ENCODE measurements at places on chromosomes 7 and 10.

DNA sequence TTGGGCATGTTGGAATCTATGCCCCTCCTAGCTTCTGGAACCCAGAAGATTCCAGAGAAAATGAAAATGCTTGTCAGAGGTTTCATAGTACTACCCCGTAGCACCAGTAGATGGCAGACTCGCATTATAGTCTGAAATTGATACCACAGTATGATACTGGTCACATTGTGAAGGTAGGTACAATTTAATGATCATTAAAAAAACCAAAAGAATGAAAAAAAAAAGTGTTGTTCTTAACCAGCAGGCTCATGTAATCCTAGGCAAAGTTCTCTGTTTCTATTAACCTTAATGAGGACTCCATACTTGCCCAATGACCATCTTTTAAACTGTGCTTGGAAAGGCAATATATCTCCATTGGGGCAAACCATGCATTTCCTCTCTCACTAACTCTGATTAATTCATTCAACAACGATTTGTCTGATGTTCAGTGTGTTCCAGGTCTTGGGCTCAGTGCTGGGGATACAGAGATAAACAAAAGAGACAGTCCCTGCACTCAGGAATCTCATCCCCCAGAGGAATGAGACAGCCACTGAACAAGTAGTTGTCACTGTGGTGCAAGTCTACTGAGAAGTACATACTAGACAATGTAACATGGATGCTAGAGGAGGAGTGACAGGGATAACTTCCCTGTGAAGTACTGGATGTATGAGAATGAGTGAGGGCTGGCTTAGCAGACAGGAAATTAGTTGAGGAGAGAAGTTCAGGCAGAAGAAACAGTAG is 223.5 kb upstream of the PHYHIPL start:
- DNase-seq = no peak

GRCh38 chr10:6011558-6011957 is 34.2 kb upstream of the IL15RA start:
- no peak for DNase-seq

GRCh38 chr10:98511876-98512275 is 65.1 kb upstream of the HPS1 start:
- no peak for DNase-seq

DNA sequence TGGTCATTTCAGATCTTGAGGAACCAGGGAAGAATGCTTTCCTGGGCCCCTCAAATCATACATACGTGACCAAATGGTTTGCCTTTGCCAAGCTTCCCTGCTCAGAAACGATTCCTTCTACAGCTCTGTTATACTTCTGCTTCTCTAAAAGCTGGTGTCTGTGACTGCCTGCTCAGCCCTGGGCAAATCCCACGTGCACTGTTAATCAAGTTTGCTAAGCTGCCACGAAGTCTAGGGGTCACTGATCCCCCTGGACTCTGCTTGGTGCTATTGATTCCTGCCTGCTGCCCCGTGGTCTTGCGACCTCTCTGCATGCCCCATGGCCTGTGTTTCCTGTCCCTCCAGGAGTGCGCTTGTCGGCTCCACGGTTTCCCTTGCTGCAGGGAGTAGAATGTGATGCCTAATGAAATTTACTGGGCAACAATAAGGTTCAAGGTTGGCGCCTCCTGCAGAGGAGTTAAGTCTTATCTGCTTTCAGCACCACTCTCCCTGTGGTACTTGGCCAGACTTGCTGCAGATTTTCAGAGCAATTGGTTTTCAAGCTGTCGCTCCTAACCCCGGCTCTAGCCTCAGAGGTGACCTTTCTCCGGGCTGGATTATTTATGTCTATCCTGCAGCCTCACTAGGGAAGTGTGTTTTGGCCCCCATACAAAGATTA is 201.6 kb upstream of the FZD8 start:
- DNase-seq = peak; percentile 49

GRCh38 chr7:44046321-44047061 is 2.0 kb downstream of the DBNL start:
- DNase-seq = peak; percentile 33

DNA sequence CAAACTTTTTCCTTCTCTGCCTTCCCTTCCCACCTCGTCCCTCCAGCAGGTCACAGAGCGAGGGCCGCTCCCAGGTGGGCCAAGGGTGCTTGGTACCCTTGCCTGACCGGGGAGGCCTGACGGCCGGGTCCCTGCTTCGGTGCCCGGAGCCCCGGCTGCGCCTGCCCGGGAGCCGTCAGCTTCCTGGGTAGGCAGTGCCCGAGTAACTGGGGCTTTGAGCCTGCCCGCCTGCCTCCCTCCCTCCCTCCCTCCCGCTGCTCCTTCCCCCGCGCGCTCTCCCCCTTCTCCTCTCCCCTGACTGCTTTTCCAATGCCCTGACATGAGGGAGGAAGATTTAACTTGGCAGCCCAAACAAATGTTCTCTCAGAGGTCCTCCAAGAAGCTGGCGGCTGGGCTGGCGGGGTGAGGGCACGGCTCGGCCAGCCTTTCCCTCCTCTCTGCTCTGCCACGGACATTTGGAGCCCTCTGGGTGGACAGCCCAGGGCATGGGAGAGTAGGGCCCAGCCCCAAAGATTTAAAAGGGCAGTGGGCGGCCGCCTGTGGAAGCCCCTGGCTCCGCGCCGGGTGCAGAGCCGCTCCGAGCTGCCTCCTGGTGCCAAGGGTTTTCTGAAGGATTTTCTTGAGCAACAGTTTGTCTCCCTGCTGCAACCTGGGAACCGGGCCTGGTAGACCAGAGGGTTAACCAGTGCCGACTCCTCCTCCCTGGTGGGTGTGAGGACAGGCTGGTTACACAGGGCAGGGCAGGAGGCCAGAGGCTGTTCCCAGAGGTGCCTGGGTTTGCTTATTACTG is 2.0 kb downstream of the ZMIZ1 start:
- DNase-seq = peak; percentile 89

DNA sequence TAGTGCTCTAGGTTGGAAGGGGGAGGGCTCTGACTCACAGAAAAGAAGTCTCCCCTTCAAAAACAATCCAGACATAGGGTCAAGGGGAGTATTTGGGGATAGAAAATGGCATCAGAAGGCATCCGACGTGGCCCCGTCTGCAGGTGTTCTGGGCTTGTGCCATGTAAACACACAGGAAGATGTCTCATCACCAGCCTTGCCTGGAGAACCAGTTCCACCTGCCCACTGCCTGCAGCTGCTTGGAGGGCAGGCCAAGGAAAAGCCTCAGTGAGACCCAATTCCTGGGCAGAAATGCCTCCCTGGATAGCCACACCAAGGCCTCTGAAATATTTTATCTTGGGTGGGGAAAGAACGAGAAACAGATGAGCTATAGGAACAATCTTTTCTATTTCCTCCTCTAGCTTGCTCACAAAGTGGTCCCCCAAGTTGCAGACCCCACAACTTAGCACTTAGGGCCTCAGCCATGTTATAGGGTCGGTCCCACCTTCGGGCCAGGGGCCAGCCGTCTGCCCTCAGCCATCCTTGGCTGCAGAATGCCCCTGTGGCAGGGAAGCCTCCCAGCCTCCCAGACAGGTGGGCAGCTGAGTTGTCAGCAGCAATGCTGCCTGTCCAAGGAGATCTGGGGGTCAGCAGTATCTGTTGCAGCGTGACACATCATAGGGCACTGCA is 54.3 kb upstream of the ECHDC3 start:
- DNase-seq = peak; percentile 68

DNA sequence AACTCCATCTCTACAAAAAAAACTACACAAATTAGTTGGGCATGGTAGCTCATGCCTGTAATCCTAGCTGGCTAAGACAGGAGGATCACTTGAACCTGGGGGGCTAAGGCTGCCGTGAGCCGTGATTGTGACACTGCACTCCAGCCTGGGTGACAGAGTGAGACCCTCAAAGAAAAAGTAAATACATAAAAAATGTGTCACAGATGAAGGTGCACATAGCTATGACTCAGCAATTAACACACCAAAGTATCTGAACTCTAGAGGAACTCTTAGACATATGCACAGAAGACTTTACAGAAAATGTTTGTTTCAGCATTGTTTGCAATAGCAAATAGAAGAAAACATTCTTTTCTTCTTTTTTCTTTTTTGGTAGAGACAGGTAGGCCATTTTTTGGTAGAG is 8.3 kb downstream of the C10orf62 start:
- no peak for DNase-seq

- no peak for DNase-seq
Observed at GRCh38 chr10:78905957-78906308, 162.8 kb upstream of the ZMIZ1 start.

DNA sequence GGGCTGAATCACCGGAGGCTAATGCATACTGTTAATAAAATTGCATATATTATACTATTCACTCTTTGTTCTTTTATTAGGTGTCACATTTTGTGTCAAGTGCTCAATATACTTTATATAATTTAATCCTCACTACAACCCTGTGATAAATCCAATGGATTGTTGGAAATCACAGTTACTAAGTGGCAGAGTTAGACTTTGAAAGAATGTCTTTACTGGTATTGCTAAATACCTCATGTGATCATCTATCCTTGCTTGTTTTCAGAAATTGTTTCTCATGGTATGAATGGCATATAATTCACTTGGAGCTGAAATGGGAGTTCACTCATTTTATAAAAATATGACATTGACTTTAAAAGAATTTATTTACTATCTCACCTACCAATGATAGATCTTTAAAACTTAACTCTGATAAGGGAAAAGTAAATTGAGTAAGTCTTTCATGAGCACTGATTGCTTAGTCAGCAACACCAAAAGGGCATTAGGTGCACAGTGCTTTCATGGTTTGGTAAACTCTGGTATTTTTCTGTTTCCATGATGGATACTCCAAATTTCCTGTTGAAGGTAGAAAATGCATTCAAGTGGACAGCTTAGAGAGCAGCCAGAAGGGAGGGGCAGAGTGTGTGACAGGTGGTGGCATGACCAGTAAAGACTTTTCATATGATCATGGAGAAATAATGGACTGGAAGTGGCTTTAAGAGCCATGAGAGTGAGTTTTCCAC is 22.6 kb downstream of the ENKUR start:
- DNase-seq = no peak

DNA sequence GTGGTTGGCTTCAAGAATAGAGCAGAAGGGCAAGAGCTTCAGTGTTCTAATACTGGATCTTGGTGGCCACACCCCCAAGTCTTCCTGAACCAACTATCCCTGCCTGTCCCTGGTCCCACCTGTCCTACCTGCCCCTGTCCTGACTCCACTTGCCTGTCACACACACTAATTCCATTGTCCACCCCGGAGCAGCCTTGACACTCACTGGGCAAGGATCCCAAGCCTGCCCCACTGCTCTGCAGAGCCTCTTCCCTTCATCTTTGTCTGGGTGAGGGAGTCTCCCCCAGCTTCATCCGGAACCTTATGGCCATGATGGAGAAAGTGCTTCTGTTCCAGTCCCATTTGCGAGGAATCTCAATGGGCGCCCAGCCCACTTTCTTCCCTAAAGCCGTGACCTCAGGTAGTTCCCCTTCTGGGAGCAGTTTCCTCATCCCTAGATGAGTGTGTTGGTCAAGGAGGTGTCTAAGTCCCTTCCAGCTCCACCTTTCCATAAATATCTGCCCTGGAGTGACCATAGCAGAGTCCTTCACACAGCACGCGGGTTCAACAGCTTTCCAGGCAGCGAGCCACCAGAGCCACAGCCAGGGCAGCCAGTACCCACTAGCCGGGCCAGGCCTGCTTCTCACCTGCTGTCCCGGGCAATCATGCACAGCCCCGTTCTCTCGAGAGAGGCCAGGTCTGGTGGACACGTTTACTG is 61.5 kb downstream of the VIPR2 start:
- DNase-seq = no peak

GRCh38 chr10:77576444-77577032 is 61.1 kb downstream of the KCNMA1 start:
- no peak for DNase-seq

DNA sequence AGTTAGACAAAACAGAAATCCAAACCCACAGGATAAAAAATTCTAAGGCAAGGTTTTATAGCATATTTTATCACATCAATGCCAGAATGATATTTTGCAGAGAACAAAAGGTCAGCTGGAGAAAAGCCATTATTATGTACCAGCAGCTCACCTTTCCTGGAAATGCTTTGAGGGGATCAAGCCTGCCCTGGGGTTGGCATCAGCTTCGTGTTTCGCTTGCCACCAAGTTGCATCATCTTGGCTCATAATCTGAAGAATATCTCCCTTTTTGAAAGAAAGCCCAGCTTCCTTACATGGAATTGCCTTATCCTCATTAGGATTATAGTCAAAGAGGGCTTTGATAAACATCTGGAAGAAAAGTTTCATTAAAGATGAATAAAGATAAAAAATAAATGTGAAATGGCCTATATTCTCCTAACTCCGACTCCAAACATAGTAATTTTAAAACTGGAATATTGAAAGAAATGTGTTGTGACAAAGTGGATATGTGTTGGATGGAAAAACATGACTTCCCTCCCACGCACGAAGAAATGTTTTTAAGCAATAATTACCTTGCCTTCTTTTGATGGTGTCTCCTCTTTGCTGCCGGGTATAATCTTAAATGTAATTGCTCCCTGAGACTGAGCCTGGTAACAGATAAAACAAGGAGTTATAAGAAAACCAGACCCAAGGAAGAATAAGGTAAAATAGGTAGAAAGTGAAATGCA is 121.3 kb upstream of the ODAD2 start:
- DNase-seq = no peak

DNA sequence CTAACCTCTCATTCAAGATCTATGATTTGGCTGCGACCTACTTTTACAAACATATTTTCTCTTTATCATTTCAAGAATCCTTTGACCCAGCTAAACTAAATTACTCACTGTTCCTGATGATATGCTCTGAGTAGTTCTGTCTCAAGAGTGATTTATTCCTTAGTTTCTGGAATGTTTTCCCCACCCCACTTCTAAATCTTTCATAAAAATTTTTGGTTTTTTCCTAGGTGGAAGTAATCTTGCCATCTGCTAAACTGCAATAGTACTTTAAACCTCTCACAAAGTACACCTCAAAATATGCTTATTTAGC is 170.8 kb downstream of the DNAJC1 start:
- no peak for DNase-seq
